ENCODE measurements at places on chromosomes 13 and 19.

DNA sequence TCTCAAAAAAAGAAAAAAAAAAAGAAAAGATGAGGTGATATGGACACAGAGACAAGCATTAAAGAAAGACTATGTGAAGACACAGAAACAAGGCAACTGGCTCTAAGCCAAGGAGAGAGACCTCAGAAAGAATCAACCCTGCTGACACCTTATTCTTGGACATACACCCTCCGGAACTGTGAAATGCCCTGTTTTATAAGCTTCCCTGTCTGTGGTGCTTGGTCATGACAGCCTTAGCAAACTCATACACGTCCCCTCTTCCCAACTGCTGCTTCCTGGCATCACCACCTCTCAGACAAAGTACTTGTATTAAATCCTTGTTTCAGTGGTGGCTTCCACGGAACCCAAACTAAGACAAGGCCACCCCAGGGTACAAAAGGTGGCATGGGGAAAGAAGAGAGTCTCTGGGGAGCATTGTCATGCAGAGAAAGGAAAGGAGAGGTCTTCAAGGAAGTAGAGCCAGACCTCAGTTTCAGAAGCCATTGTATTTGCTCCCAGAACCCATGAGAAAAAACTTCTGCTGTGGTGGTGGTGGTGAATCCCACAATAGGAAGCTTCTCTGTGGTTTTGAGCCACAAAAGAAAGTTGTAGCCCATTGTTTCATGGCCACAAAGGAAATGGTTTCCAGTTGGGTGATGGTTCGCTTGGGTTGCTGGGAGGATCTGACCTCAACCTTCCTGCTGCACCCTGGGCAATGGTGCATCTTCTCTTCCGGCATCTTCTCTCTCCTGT, 16.3 kb upstream of the TSPAN16 start:
- peaks cover 5% of the 10 kb centered on the region for H3K4me1 ChIP-seq
- H3K27me3 ChIP-seq, result no peaks in the 10 kb centered on the region
- H3K36me3 ChIP-seq, result no peaks in the 10 kb centered on the region
- no peak for DNase-seq

- no peaks in the 10 kb centered on the region for H3K4me1 ChIP-seq
- DNase-seq, result no peak
Observed at GRCh38 chr19:15775249-15775648, 12.2 kb upstream of the OR10H5 start.

GRCh38 chr19:2260341-2260805, 4.2 kb upstream of the JSRP1 start:
- H3K4me3 ChIP-seq, result no peak overlapping the region
- H3K4me1 ChIP-seq, result peaks cover 53% of the 10 kb centered on the region
- peak; percentile 60 for DNase-seq

DNA sequence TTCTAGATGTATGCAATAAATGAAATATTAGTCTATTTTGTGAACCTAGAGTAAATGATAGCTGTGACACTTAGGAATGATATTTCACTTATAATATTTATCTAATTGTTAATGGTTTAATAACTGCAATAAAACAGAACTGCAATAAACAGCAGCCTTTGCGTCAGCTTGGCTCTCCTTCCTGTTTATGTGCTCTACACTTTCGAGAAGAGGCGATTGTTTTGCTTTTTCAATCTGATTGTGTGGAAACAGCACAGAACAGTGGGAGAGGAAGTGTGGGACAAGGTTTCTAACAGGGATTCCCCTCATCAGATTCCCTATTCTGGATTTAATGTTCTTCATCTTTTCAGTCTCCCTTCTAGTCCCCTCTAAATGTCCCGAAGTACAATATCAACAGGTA, 17.3 kb upstream of the TRPC4 start:
- H3K27ac ChIP-seq, result no peak overlapping the region
- H3K4me1 ChIP-seq, result no peaks in the 10 kb centered on the region
- H3K36me3 ChIP-seq, result no peaks in the 10 kb centered on the region
- H3K27me3 ChIP-seq, result no peaks in the 10 kb centered on the region
- H3K4me3 ChIP-seq, result no peak overlapping the region
- no peak for DNase-seq

- H3K4me3 ChIP-seq, result no peak overlapping the region
- H3K27ac ChIP-seq, result no peak overlapping the region
- H3K4me1 ChIP-seq, result peaks cover 4% of the 10 kb centered on the region
- H3K27me3 ChIP-seq, result no peaks in the 10 kb centered on the region
- no peak for DNase-seq
- H3K36me3 ChIP-seq, result no peaks in the 10 kb centered on the region
Observed at GRCh38 chr13:97001636-97002035, 7.4 kb upstream of the OXGR1 start.

DNA sequence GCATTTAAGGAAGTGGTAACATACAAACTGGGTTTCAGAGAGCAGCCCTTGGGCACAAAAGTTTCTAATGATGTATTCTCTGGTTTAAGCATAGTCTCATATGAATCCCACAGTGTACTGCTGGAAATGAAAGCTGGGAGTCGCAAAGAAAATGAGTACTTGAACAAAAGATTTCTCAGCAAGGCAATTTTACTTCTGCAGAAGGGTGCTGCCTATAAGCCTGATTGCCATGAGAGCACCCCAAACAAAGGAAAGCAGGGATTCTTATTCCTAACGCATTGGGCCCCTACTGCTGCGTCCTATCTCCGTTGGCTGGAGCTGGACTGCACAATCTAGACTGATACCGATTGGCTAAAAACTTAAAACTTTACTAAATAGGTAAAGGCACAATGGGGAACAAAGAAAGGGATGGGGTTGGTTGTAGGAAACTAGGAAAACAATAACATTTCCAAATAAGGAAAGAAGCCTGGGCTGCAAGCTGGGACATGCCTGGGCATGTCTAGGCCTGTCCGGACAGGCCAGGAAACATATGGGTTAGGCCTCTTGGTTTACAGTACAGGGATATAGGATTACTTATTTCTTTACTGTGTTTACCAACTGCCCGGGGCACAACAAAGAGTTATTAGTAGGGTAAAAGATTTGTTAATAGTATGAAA, 27.4 kb upstream of the VN1R4 start:
- H3K27me3 ChIP-seq, result no peaks in the 10 kb centered on the region
- no peaks in the 10 kb centered on the region for H3K36me3 ChIP-seq
- DNase-seq, result no peak
- no peak overlapping the region for H3K27ac ChIP-seq

Data from B cell (primary cell).